ENCODE measurements at places on chromosomes 7 and 10. TPM values are rescaled to one million over a fixed set of nuclear protein-coding genes. Genes with fewer than 3 reads are reported as not detected.

SLC18A2 gene
- 1.1 TPM for polyA plus RNA-seq

OR2A1 gene
- 0.08 TPM for polyA plus RNA-seq

ASAH2 gene
- 3.0 TPM for polyA plus RNA-seq

DRGX gene
- not detected for polyA plus RNA-seq

EXOSC1 gene
- 16.7 TPM for polyA plus RNA-seq

GRCh38 chr10:30447125-30447799 lies 13.3 kb downstream of the MAP3K8 start:
- DNase-seq = no peak

DNA sequence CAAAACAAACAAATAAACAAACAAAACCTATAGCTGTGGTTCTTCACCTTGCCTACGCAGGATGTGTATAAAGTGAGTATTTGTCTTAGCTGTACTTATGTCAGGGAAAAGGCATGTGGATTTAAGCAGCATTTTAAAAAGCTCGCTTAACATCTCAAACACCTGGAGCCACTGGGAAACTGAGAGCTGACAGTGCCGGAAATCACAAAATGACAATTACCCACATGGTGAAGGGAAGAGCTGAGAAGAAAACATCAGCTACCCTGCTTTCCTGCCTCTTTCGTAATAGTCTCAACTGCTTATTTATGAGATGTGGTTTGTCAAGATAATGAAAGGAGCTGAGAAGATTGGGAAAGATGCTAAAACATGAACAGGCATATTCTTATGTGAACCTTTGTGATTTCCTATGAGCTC lies 31.1 kb upstream of the MSMB start:
- DNase-seq = no peak

DNA sequence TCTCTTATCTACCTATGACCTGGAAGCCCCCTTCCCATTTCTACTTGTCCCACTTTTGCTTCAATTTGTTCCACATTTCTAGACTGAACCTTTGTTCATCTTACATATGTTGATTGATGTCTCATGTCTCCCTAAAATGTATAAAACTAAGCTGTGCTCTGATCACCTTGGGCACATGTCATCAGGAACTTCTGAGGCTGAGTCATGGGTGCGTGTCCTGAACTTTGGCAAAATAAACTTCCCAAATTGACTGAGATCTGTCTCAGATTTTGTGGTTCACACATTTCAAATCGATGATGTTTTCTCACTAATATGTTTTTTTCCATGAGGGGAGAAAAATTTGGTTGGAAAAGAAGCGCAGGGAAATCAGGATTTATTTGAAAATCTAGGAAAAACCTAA lies 406.2 kb upstream of the LRRTM3 start:
- no peak for DNase-seq

DNA sequence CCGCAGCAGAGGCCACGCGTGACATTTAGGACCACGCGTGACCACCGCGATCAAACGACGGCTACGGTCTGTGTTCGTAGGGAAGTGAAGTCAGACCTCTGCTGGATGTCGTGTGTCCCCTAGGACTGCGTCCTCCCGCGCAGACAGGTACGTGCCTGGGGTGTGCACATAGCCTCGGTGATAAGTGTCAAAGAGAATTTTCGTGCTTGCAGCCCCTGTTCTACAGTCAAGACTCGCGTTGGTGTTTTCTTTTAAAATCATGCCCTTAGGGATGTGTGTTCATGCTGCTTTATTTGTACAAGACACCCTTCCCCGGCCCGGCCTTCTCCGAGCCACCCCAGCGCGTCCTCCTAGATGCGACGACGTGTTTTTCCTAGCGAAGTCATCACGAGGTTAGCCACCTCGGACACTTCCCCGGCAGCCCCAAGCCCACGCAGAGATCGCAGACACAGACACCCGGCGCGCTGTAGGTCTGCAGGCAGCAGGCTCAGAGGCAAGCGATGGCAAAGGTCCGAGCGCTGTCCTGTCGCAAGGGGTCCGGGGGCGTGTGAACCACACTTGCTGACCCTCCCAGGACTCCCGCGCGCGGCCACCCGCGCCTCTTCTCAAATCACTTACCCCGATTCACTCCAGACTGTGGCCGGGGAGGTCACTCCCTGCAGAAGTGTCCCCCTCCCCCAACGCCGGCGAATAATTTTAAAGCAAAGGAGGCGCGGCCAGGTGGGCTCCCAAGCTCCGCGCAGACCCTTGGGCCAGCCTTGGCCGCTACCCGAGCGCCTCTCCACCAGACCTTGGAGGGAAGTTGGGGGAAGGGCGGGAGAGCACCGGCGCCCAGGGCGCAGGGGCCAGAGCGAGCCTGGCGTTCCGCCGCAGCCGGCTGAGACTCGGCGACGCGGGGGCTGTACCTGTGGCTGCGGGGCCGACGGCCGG lies 552 bp downstream of the MKX start:
- no peak for DNase-seq

GRCh38 chr10:102729029-102730026 lies 14.4 kb upstream of the WBP1L start:
- peak; percentile 85 for DNase-seq

DNA sequence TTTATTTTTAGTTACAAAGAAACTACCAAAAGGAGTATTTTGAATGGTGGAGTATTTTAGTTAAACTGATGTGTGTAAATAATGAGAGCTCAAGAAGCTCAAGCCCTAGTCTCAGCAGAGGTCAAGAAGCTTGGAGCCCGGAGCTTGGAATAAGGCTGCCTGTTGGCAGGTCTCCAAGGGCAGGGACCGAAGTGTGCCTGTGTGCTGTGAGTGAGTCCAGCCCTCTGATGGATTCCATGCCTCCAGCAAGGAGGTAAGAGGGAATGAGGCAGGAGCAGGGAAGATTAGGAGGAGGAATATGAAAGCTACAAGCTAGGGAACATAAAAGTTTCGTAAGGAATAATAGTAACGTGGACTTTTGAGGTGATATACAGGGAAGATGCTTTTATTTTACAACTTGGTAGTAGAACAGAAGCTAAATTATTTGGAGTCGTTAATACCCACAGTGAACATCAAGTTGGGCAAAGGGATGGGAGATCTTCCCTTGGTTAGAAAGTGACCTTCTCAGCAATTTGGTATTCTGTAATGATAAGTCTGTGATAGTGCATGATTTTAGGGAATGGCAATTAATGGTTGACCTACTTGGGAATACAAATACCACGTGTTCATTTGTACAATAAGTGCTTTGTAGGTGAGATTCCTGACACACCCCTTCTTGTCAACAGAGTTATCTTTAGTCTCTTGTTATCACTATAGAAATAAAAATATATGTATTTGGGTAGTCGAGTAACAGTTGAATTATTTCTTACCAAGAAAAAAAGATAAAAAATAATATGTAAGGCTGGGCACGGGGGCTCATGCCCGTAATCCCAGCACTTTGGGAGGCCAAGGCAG lies 4.6 kb downstream of the SEC23IP start:
- DNase-seq = no peak

- DNase-seq = no peak
These were observed 333.7 kb upstream of the PODXL start for GRCh38 chr7:131890176-131890575.

DNA sequence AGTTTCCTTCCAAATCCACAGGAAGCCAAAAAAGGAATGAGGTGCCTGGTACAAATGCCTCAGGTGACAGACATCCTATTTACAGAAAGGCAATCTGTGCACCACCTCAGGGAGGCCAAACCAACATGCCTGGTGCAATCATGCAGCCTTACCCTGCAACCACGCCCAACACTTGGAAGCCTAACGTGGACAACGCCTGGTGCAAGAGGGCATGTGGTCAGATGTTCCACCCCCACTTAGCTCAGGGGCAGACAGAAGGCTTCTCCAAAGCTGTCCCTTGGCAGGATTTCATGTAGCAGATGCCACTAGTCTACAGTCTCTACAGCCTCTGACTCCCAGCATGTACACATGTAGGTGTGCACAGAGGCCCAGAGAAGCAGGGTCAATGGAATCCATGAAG lies 89.5 kb downstream of the KCNMA1 start:
- DNase-seq = no peak

DNA sequence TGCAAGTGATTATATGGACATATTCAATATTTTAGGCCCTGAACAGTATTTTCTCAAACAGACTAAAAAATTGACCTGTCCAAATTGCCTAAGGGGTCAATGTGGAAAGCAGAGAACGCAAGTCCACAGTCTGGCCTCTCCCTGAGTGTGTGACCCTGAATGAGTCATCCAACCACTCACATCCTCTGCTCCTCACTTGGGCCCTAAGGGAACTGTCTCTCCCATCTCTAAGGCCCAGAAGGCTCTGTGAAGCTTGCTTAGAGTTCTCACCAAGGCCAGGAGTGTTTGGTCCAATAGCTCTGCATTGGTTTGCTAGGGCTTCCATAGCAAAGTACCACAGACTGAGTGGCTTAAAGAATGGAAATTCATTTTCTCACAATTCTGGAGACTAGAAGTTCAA lies 155.1 kb downstream of the LSM5 start:
- no peak for DNase-seq

DNA sequence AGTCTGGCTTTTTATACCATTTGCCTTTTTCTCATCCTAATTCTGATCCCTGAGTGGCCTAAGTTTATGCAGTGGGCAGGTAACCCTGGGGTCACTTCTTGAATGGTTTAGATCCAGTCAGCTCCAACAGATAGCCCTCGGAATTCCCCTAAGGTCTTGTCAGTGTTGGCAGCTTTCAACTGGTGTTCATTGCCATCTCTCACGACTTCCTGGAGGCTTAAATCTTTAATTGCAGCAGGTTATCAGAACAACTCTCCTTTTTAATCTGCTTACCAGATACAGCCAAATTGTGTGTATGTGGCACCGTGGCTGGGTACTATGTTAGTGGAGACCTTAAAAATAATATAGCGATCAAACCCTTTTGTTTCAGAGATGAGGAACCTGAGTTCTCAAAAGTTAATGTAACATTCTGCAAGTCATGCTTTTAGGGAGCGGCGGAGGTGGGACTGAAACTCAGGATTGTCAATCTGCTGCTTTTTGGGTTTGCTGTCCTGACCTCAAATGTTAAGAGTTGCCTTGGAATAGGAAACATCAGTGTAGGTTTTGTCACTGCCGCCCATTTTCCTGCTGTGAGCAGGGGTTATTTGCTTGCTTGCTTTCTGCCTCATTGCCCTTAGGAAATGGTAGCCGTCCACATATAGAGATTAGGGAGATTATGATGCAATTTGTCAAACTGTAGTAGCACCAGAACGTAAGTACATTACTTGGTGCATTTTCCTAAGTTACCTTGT lies 818 bp downstream of the DLD start:
- DNase-seq = no peak

GRCh38 chr7:99171731-99172130 lies 27.8 kb upstream of the SMURF1 start:
- no peak for DNase-seq

Data from liver (tissue), 10 donors.